Stromal cell of bone marrow (primary cell): ENCODE measurements at places on chromosomes 4 and X.

DNA sequence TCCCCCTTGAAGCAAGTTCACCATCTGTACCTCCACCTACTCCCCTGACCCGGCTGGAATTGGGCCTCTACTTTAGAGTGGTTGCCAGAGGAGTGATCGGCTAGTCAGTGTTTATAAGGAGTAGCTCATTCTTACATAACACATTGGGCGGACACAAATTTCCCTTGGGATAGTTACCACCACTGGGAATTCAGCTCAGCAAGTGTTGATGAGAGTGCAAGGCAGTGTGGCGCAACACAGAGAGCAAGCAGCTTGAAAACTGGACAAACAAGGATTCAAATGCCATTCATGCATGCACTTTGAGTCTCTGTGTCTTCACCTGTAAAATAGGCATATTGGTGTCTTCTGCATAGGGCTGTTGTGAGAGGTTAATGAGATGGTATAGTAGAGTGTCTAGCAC is 92.7 kb downstream of the STK32B start:
- DNase-seq = no peak

GRCh38 chrX:153494541-153495361 is at the start of gene BGN:
Gene BGN (plus strand): TSS chrX:153494980. CDS start chrX:153504632, 9,652 bp downstream.
- DNase-seq = no peak

DNA sequence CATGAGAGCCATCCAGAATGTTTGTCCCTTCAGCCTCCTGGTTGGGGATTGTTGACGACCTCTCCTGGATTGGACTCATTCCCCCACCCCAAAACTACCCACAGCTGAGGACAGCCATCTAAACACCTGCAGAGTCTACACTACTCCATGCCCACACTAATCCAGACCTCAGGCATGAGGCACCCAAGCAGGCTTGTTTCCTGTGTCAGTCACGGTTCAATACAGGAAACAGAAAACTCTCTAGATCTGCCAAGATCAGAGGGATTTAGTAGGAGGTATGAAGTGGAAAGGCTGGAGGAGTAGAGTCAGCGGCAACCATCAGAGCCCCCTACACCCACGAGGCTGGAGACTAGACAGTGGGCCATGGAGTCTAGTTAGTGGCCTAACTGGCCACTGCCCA is 37.7 kb downstream of the HAND2 start:
- DNase-seq = no peak

- no peak for DNase-seq
These were observed 4.7 kb upstream of the TSPYL2 start for GRCh38 chrX:53077207-53078197.

DNA sequence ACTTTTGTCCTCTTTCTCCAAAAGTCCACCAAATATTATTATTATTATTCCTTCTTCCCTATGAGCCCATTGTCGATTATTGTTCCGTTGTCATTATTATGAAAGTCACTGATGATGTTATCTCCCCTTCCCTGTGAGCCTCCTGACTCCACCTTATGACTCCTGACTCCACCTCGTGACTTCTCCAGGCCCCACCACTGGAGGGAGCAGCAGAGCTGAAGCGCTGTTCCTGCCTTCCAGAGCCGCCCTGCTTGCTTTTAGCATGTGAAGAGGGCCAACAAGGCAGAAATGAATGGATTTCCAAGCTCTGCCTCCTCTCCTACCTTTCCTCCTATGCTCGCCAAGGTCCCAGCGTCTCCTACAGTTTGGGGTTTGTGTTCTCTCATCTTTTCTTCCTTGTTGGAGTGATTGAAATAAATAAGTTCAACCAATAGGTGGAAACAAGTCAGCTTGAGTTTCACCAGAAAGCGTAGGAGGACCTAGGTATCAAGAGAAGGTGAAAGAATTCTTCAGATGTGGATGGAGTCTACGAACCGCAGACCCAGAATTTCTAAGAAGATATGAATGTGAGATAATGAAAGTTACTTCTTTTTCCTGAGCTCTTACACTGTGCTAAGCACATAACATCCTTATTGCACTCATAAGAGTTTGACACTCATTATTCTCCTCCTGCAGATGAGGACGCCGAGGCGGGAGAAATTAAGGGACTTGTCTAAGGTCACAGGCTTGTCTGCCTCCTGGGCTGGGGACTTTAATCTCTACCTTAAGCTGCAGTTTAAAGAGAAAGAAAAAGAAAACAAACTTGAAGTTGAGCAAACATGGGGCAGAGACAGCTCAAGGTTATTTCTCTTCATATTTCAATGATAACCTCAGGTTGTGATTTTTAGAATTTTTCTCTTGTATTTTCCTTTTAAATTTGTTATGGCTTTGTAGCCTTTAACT is 26.1 kb downstream of the IGSF1 start:
- DNase-seq = no peak
